CD4-positive, CD25-positive, alpha-beta regulatory T cell (primary cell): ENCODE measurements at places on chromosomes 7 and 10. TPM values are rescaled to one million over a fixed set of nuclear protein-coding genes. Genes with fewer than 3 reads are reported as not detected.

DNA sequence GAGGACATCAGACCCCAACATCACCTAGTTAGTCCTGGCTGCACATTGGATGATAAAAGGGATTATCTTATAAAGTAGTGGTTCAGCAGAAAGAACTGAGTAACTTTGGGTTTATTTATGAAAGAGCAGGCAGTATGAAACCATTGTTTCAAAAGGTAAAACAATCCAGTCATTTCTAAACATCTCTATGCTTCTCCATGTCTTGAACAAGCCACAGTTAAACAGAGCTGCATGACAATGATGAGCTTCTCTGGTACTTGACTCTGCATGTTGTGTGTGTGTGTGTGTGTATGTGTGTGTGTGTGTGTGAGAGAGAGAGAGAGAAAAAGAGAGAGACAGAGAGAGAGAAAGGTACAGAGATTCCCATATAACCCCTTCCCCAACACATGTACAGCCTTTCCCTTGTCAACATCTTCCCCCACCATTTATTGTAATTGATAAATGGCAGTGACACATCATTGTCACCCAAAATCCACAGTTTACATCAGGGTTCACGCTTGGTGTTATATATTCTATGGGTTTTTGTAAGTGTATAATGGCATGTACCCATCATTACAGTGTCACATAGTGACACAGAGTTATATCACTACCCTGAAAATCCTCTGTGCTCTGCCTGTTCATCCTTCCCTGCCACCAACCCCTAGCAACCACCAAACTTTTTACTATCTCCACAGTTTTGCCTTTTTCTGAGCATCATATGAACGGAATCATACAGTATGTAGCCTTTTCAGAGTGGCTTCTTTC lies 32.8 kb upstream of the SLC18A3 start:
- no peak for DNase-seq

GRCh38 chr10:86821388-86821999 lies 65.1 kb downstream of the BMPR1A start:
- DNase-seq = no peak

DNA sequence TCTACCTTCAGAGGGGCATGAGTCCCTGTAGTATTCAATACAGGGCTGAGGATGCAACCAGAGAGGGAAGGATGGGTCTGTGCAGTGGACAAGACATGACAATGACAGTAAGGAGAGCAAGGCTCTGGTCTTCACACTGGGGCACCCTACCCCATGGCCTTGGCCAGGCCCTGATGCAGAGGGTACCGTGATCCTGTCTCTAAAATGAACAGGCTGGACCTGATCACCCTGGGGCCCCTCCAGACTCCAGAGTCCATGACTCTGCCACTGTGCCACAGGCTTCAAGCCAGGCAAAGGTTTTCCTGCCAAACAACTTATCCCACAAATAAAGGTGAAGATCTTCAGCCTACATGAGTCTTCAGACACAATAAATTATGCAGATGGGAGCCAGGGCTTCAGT lies 4.9 kb downstream of the MAT1A start:
- DNase-seq = no peak

- no peak for DNase-seq
These were observed 74.0 kb downstream of the DGKI start for GRCh38 chr7:137772748-137773147.

- no peak for DNase-seq
These were observed 653.1 kb upstream of the C7orf33 start for GRCh38 chr7:147937428-147937827.

- DNase-seq = no peak
These were observed 2.3 kb downstream of the GLRX3 start for GRCh38 chr10:130138479-130138866.

DNA sequence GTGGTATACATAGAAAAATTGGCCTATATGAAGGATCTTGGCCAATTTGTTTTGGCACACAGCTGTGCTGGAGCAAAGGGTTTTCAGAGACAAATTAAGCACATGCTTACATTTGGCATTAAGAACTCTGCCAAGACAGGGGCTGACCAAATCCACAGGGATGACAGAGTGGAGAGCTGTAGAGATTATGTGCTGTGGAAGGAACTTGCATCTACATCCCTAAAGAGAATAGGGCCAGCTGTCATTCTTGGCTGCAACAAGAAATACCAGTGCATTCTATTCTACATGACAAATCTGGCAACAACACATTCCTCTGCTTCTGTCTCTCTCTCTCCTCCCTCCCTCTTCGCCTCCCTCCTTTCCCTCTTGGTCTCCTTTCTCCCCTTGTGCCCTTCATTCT lies 75.6 kb downstream of the POM121L12 start:
- DNase-seq = no peak

MRPS16 gene
- total RNA-seq = 29.3 TPM
